ENCODE measurements at places on chromosomes 12 and 14.

DNA sequence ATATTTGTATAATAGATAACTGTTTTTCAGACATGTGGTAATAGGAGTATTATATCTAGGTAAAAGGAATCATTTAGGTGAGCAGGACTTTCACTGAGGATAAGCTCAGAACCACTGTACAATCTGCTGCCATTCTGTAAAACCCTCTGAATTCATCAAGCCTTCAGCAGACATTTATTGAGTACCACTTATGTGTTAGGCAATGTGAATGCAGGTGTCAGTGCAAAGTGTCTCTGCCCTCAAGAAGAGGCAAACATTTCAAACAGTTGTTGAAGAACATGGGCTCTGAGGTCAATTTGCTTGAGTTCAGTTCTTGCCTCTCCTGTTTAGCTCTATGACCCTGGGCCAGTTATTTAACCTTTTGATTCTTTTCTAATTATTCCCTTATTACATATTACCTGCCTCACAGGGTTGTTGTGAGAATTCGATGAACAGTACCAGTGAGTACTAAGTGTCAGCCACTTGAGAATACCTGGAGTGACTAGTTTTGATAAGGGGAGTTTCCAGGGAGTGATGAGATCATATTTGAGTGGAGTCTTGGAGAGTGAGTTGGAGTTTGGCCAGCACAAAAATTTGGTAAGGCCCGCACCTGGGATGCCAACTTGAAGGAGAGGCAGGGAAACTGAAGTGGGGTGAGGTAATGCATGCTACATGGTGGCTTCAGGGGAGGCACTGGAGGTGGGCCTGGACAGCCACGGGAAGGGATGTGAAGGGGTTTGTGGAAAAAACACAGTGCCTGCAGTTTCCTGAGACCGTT, 33.7 kb downstream of the RASSF8 start:
- no peak for DNase-seq

GRCh38 chr14:90276646-90277367, 20.5 kb downstream of the PSMC1 start:
- DNase-seq: no peak

- no peak for DNase-seq
These were observed 237.3 kb downstream of the CCDC59 start for GRCh38 chr12:82120901-82121300.

DNA sequence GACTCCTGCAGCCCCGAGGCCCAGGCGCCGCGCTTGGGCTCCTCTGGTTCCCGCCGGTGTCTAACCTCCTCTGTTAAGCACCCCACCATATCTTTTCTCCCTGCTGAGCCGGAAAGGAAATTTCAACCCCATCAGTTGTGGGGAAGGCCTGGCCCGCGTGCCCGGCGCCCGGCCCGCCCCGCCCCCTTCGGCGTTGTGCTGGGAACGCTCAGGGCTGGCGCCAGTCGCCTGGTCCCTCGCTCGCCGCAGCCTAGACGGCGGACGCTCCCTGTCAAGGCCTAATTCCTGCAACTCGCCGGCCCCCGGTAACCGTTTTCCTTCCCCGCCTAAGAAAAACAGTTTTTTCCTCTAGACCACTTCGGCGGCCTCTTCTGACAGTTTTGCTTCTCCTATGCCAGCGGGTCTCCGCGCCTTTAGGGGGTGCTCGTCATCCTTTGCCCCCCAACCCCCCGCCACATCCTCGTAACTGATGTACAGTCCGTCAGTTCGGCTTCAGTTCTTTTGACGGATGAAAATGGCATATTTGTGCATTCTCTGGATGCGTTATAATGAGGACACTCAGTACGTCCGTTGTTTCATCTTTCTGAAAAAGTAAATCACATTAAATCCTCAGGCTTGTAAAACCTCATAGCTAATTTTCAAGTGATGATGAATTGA, 506 bp upstream of the NAP1L1 start:
- no peak for DNase-seq

GRCh38 chr14:31960039-31960438, 117.1 kb upstream of the ARHGAP5 start:
- DNase-seq: no peak

DNA sequence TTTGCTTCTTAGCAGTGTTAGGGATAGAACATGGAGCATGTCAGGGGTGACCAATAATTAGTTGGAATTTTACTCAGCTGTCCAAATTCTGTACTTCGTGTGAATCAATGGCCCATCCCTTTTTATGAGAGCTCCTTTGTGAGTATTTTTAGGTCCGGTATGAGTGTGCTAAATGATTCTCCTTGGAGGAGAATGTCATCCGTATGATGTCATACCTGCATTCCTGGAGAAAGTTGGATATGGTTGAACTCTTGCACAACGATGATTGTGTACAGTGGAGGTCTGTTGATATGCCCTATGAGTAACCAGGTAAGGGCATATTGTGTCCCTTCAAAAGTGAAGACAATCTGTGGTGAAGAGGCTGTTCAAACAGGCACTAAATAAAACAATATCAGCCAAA, 400.8 kb downstream of the GXYLT1 start:
- no peak for DNase-seq

DNA sequence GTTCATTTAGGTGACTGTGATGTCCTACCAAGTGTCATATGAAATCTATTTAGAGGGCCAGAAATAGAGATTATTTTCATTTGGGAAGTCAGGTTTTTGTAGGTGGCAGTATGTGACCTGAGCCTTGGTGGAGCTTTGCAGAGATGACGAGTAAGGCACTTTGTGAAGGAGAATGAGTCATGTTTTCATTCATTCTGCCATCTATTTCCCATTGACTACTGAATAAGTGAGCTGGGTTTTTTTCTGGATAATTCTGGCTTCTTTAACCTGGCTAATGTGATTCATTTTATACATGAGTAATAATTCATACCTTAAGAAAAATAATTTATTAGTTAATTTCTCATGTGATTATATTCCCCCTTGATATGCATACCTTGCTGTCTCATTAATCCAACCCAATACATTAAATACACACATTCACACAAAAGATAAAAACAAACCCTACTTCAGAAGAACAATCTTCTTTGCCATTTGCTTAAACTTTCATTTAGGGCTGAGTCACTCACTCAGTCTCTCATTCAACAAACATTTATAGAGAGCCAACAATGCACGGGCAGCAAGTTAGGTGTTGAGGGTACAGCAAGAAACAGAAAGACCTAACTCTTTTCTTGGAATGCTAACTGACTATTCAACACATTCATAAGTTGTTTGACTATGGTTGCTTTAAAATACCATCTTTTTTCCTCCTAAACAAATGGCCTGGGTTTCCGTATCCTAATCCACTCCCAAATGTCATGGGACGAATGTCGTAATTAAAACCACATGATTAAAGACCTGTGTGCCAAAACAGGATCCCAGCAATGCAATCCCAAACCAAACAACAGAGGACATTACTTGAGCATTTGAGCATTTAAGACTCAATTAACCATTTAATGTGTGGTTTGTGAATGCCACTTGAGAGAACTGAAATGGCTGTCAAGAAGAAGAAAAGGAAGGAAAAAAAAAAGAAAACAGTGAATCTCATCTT, 78.0 kb downstream of the KITLG start:
- no peak for DNase-seq

GRCh38 chr12:52713960-52714886, 10.9 kb upstream of the KRT77 start:
- DNase-seq: no peak

GRCh38 chr14:76133103-76133502, 18.6 kb upstream of the GPATCH2L start:
- DNase-seq: no peak

GRCh38 chr12:79547044-79547734, 143.6 kb downstream of the PAWR start:
- DNase-seq: no peak

DNA sequence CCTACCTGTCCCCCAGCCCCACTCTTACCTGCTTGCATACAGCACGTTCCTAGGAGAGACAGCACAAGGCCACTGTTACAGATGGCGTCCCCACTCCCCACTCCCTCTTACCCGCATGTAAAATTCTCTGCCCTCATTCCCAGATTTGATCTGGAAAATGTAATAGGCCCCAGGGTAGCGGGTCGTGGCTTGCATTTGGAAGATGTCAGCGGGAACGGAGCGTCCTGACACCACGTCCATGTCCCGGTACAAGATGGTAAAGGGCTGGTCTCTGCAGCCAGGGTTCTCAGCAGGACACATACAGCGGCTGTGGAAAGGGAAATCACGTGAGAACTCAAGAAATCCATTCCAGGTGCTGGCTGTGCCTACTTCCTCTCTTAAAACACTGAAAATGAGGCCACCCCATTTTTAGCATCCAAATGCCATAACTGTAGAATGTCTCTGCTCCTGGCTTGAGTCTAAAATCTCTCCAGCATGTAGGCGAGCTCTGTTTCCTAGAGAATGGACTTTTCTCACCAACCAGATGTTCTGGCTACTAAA, 10.1 kb upstream of the TC2N start:
- no peak for DNase-seq

- no peak for DNase-seq
These were observed 325.2 kb downstream of the PCNX1 start for GRCh38 chr14:71232506-71232905.

DNA sequence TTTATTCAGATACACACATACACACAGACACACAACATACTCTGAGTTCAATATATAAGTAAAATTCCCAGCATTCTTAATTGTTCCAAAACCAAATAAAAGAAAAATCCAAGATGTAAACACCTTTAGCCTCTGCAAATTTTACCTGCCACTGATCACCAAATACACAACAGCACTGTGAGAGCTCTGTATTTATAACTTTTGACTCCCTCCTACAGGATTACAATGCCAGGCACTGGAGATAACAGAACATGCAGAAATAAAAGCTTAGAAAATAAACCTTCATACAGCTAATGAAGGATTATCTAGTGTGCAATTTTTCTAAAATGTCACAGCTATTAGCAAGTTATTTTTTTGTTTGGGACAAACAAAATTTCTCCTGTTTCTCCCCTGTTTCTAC, 85.0 kb downstream of the TAOK3 start:
- DNase-seq: no peak

- DNase-seq: no peak
These were observed 117.3 kb upstream of the OVCH1 start for GRCh38 chr12:29614694-29615325.

DNA sequence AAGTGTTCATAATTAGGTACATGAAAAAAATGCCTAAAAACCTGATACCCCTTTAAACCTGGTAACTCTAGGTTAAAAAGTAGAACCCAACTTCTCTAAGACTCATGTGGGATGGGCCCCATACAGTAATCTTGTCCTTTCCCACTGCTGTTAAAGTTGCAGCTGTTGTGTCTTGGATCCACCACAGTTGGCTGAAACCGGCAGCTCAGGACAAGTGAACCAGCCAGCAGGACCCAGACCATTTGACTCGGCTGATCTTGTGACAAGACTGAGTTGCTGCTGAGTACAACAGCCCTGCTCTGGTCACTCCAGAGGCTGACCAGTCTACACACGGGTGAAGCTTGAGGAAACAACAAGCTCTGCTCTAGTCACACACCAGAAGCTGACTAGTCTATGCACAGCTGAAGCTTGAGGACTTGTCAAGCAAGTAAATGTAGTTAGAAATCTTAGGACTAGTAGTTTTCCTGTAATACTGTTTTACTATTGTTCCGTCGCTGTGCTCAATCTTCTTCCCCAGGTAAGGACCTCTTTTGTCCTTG, 60.6 kb downstream of the DHRS2 start:
- DNase-seq: no peak

GRCh38 chr12:51592034-51592705, 1.1 kb downstream of the SCN8A start:
- DNase-seq: no peak

DNA sequence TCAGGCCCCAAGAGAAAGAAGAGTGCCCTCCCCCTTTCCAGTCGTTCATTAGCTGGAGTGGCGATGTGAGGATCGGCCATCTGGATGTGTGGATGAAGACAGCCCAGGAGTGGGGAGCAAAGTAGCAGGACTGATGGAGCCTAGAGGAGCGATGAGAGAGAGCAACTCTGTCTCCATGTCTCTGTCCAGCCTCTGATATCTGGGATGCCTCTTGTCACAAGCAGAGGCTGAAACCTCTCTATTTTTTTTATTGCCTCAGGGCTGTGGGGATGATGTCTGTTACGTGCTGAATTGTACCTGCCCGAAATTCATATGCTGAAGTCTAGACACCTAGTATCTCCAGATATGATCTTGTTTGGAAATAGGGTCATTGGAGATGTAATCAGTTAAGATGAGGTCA, 2.7 kb downstream of the SERPINA11 start:
- DNase-seq: no peak

- no peak for DNase-seq
These were observed 62.3 kb downstream of the FOS start for GRCh38 chr14:75340921-75341320.

- no peak for DNase-seq
These were observed 327.6 kb downstream of the SOX5 start for GRCh38 chr12:23621900-23622299.

GRCh38 chr12:128969480-128970055, 116.3 kb downstream of the GLT1D1 start:
- no peak for DNase-seq

DNA sequence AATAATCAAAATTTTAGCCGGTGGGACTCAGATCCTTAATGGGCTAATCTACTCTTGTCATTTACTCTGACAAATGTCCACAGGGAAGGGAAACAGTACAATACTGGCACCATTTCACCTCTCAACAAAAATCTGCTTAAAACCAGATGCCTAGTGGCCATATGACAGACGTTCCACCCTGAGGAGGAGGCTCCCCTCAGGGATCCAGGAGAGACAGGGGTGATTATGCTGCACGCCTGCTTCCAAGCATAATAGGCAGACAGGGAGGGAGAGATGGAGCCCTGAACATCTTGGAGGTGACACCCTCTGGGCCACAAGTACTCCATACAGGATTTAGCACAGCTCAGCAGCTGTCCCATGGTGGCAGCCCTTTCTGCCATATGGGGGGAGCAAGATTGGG, 24.8 kb upstream of the AKAP6 start:
- no peak for DNase-seq

GRCh38 chr14:60931218-60931617, 49.7 kb downstream of the TRMT5 start:
- no peak for DNase-seq

GRCh38 chr12:120654656-120655055, 14.2 kb downstream of the CABP1 start:
- DNase-seq: no peak

DNA sequence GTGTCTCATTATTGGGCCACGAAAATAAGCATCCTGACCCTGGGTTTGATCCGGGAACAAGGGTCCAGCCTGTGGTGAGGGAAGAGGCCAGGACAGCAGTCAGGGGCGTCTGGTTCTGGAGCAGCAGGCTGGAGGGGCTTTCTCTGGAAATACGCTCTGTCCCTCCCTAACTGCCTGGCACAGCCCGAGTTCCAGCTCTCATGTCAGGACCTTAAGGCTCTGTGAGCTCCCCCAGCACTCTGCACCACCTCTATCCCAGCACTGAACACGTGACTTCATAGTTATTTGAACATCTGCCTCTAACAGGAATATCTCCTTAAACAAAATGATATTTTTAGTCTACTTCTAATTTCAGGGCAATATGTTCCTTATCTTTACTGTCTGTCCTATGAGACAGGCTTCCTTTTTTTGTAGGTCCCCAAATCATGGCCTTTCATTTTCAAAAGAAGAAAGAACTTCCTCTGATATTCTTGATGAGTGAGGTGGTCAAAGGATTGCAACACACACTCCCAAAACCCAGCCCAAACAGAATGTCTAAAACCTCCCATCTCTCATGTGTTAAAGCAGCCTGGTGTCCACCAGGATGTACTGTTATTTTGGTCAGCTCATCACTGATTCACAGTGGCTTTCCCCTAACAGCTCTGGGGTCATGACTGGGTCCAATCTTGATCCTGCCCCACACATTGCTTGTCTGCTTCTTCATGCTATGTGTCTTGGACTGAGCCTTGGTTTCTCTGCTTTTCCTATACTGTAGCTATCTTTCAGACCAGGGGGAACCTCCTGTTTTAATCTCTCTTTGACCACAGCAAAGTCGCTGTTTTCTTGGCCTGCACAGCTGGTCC, 9.7 kb downstream of the AQP6 start:
- no peak for DNase-seq

Data from stimulated activated CD8-positive, alpha-beta memory T cell treated with anti-CD3 and anti-CD28 coated beads, Interleukin-15, amount 100 ng/mL, for 48 hours (primary cell).